IPS DF 6.9 (cell line): ENCODE measurements at places on chromosomes 13 and 19.

GRCh38 chr13:41651413-41652058 is 194.2 kb downstream of the RGCC start:
- DNase-seq: no peak

GRCh38 chr13:81283062-81283461 is 942.1 kb upstream of the SPRY2 start:
- no peak for DNase-seq

DNA sequence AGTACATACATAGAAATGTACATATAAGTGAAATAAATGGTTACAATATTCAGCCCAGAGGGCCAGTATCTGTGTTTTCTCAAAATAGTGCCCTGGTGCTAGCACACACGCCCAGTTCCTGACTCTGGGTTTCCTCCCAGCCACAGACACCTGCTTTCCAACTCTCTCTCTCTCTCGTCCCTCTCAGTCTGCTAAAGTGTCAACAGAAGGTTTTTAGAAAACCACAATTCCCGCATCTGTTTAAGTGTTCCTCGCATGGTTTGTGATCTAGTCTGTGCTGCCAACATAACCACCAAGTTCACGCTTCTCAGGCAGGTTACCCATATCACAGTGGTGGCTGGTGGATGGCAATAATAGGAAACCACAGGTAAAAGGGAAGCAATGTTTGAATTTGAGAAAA is 17.8 kb upstream of the UPF3A start:
- DNase-seq: no peak

GRCh38 chr13:75415694-75416093 is 66.3 kb downstream of the TBC1D4 start:
- DNase-seq: no peak

DNA sequence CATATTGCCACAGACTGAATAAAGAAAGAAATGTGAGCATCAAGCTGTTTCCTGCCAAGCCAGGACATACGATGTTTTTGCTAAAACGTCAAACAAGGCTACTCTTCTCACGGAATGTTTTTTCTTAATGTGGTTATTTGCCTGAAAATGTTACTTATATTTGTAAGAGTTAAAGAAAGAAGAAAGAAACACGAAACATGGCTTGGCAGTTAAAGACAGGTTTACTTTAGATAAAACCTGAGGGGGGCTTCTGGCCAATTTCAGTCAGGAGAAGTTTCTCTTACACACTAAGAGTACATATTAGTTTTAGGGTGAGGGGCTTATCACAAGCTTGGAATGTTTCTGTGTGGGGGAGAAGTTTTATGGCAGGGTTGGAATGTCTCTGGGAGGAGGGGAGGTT is 4.4 kb upstream of the OR10H4 start:
- no peak for DNase-seq

- no peak for DNase-seq
These were observed 920 bp upstream of the TIMM13 start for GRCh38 chr19:2428321-2428690.
